ENCODE measurements at places on chromosomes 13 and 19. TPM values are rescaled to one million over a fixed set of nuclear protein-coding genes. Genes with fewer than 3 reads are reported as not detected.
A peak's percentile ranks its signal among the peaks of the same experiment; 100 is the strongest.

- DNase-seq = no peak
These were observed 12.1 kb downstream of the SLC5A5 start for GRCh38 chr19:17883627-17884410.

- DNase-seq = no peak
These were observed 104.0 kb downstream of the COL4A2 start for GRCh38 chr13:110410936-110411687.

The TEAD2 gene
- 12.2 TPM for total RNA-seq

The DLL3 gene
- not detected for total RNA-seq

DNA sequence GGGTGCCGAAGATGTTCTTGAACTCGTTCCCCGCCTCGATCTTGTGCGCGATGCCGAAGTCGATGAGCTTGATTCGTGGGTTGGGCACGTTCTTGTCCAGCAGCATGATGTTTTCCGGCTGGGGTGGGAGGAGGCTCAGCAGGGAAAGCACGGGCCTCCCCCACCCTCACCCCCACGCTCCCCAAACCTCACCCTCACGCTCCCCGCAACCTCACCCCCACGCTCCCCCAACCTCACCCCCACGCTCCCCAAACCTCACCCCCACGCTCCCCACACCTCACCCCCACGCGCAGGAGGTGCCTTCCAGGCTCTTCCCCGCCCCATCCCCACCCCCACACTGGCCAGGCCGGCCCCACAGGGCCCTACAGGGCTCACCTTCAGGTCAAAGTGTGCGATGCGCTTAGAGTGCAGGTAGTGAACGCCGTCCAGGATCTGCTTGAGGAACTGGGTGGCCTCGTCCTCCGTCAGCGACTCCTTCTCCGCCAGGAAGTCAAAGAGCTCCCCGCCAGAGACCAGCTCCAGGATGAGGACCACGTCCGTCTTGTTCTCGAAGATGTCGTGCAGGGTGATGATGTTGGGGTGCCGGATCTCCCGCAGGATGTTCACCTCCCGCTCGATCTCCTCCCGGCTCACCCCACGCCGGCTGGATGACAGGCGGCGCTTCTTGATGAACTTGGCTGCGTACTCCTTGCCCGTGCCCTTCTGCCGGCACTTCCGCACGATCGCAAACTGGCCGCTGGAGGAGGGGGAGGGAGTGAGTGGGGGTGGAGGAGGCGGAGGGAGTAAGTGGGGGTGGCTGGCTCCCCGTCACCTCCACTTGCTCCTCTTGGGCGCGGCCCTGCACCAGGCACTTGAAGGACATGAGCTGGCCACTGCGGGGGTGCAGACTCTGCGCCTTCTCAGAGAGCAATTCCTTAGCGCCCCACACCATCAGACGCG lies 6.4 kb downstream of the DAPK3 start:
- DNase-seq = no peak

DNA sequence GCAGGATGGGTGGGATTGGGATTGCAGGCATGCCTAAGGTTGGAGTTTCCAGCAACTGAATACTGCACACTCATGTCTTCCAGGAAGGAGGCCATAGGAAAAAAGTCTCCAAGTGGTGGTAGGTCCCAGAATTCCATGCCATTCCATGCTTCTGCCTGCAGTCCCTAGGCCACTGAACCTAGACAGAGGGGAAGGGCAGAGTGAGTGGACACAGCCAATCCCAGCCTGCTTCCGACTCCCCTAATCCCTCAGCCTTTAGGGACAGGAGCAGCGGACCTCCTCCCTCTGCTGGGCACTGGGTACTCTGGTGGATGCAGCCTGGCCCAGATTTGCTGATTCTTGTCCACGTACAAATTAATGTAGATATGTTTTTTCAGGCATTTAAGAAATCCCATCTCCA lies 17.0 kb downstream of the VSTM2B start:
- no peak for DNase-seq

DNA sequence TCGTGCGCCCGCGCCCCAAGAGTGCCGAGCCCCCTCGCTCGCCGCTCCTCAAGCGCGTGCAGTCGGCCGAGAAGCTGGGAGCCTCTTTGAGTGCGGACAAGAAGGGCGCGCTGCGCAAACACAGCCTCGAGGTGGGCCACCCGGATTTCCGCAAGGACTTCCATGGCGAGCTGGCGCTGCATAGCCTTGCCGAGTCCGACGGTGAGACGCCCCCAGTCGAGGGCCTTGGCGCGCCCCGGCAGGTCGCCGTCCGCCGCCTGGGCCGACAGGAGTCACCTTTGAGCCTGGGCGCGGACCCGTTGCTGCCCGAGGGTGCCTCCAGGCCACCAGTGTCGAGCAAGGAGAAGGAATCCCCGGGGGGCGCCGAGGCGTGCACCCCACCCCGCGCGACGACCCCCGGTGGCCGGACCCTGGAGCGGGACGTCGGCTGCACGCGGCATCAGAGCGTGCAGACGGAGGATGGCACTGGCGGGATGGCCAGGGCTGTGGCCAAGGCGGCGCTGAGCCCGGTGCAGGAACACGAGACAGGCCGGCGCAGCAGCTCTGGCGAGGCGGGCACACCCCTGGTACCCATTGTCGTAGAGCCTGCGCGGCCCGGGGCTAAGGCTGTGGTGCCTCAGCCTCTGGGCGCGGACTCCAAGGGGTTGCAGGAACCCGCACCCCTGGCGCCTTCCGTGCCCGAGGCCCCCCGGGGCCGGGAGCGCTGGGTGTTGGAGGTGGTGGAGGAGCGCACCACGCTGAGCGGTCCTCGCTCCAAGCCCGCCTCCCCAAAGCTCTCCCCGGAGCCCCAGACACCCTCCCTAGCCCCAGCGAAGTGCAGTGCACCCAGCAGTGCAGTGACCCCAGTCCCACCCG lies 7.1 kb downstream of the DNASE2 start:
- no peak for DNase-seq

DNA sequence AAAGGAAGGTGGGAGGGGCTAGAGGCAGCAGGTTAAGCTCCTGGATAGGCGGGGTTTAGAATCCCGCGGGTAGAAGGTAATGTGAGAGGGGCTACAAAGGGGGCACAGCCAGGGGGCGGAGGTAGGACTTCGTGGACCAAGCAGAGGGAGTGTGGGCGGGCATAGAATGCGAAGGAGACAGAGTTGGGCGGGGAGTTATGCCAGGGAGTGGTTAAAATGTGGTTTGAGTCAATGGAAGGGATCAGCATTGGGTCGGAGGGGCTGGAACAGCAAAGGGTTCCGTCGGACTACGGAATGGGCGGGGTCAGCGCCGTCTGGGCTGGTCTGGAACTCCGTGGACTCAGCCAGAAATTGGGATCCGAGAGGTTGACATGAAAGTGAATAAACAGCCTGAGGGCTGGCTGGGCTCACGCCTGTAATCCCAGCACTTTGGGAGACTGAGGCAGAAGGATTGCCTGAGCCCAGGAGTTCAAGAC lies 3.0 kb downstream of the LTBP4 start:
- no peak for DNase-seq

The ZNF579 gene
- 6.2 TPM for total RNA-seq

The RDH8 gene
- not detected for total RNA-seq

DNA sequence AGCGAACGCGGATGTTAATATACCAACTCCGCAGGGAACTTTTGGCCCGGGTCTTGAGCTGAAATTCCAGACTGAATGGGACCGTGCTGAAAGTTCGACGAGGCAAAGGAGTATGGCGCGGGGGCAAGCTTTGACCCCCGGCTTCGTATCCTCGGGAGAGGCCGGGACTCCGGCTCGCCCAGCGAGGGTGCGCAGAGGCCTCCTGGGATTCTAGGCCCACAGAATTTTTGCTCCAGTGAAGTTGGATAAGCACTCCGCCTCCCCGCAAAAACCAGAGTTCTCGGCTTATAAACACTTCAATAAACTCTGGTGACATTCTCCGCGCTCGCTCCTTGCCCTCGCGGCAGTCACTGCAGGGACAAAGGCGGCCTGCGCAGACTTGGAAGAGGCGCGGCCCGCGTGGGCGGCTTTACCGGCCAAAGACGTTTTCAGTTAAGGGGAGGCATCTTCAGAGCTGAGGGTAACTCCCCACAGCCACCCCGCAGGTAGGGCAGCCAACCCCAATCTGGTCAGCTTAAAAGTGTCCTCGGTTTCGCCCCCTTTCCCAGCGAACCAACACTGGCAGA lies 112.6 kb downstream of the KCNRG start:
- DNase-seq = no peak

GRCh38 chr19:4909156-4909896 lies at the start of gene UHRF1:
UHRF1 (plus strand) TSS chr19:4909501; CDS start chr19:4910886, 1,385 bp downstream.
- no peak for DNase-seq

The TYROBP gene
- 19.2 TPM for total RNA-seq

DNA sequence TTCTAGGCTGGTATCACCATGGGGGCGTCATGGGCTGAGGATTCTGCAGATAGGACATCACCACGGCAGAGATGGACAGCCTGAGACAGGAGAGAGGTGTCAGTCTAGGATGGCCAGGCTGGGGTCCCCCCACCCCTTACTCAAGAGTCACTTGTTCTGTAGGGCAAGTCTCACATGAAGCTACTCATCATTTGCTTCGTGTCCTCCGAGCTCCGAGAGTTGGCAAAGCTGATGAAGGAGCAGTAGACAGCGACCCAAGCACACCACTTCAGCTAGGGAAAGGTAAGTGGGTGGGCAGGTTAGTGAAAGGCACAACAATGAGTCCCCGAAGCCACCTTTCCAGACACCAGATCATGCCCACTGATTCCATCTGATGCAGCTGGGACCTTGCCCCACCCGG lies 1.7 kb downstream of the WDR83 start:
- DNase-seq = no peak

- no peak for DNase-seq
These were observed 12.6 kb downstream of the RB1 start for GRCh38 chr13:48315969-48316650.

The HSPB6 gene
- total RNA-seq = 35.0 TPM

GRCh38 chr13:99648927-99649326 lies 147.7 kb downstream of the TM9SF2 start:
- no peak for DNase-seq

DNA sequence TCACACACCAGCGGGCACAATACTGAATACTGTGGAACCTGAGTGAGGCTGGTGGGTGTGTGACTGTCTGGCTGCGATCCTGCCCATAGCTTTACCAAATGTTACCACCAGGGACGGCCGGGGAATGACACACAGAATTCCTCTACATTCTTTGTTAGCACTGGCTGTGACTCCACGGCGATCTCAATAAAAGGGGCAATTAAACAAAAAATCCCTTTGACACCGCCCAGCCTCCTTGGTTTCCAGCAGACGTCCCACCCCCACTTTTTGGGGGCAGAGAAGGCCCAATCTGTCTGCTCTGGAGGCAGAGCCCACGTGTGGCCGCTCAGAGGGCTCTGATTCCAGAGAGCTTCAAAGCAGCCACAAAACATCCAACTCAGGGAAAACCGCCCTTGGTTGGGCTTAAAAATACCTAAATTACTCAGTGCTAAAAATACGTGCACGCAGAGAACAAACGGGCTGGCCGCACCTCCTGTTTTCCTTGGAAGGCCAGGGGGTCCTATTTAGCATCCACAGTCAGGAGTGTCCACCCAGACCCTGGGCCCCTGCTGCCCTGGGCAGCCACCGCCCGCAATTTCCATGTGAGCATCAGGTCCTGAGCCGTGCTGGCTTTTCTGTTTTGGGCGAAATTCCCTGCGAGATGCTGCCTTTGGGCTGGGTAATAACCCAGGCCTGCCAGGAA lies 47.8 kb downstream of the GADD45B start:
- DNase-seq = no peak

GRCh38 chr13:98484289-98485219 lies 92.4 kb downstream of the STK24 start:
- peak; percentile 96 for DNase-seq

The NLRP9 gene
- total RNA-seq = not detected

DNA sequence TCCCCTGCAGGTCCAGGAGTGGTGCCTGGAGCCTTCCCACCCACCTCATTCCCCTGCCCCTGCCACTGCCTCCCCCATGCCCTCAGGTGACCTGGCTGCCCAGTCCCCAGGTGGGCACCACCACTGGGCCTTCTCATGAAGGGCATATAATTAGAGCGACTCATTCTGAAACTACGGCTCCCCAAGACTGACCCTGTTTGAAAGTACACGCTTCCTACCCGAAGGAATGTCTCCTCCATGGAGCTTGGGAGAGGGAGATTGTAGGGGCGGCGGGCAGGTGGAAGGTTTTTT lies 52.6 kb downstream of the GPR12 start:
- DNase-seq = no peak

- no peak for DNase-seq
These were observed 2.1 kb downstream of the SPATA13 start for GRCh38 chr13:24162604-24163003.

- DNase-seq = no peak
These were observed 304.4 kb downstream of the DCLK1 start for GRCh38 chr13:35826626-35827254.

GRCh38 chr19:4369888-4370260 lies 26.5 kb downstream of the MPND start:
- DNase-seq = no peak

The IZUMO2 gene
- not detected for total RNA-seq

DNA sequence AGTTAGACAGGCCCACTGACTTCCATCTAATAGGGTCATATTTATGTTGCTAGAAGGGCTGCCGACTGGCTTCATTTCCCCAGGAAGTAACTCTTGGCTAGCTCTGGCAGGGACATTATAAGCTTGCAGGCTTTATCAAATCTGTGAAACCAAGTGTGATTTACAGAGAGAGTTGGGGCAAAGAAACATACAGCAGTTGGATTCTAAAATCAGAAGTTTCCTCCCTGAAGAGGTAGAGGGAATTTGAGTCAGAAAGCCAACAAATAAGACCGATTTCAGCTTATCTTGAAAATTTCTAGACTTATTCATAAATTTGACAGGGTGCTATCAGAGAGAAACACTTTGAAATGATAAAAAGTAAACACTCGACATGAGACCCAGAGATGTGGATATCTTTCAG lies 407.8 kb downstream of the OLFM4 start:
- DNase-seq = no peak

DNA sequence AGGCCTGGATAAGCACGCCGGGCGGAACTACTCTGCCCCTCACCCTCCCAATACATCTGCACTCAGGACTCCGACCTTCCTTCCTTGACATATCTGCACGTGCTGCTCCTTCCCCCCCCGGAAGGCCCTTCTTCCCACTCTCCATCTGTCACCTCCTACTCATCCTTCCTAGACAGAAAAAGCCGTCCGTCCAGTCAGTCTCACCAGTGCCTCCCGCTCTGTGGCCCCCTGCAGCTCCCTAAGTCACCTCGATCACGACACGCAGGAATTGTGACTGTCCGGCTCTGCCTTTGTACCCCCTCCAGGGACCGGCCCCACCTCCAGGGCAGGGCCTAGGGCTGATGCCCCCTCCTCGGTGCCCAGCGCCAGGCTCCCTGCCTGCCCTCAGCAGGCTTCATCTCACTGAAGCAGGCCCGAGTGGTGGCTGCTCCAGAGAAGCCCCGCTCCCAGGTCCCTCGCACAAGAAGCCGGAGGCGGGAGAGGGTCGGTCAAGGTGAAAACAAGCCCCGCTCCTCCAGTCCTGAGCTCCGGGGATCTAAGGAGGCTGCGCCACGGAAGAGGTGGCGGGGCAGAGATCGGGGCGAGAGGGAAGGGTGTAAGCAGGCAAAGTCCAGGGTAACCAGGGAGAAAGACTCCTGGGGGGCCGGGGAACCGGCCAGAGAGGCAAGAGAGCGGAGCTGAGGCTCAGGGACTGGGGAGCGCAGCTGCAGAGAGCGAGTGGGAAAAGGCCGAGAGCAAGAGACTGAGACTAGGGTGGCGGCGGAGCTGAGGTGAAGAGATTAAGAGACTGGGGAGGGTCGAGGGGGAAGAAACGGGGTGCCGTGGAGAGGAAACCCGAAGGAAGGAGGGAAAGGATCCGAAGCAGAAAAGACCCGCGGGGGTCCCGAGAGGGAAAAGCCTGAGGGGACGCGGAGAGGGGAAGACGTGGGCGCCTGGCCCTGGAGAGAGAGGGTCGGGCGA lies 1.1 kb downstream of the PPP6R1 start:
- DNase-seq = peak; percentile 23

- DNase-seq = no peak
These were observed 110.2 kb downstream of the STOML3 start for GRCh38 chr13:38880397-38880796.

The KIR3DL1 gene
- total RNA-seq = not detected

- peak; percentile 18 for DNase-seq
These were observed 850 bp downstream of the MTMR6 start for GRCh38 chr13:25286308-25286968.
